ENCODE measurements at places on chromosomes 11 and 22.

DNA sequence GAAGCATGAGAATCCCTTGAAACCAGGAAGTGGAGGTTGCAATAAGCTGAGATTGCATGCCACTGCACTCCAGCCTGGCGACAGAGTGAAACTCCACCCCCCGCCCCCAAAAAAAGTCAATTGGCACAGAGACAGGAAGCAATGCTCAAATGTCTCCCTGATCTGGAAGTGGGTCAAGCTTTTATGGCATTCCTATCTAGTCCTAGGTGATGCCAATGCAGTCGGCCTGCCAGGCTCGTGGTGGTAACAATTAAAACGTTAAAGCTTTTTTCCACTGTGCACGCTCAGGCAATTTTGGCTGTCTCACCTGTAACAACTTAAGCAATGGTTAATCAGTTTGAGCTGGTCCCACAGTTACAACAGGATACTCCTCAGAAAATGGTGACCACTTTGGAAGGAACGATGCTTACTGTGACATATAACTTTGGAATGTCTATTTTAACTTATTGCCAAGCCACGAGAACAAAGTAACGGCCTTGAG, 18.9 kb upstream of the PISD start:
- no peak for DNase-seq
- no peak overlapping the region for H3K27ac ChIP-seq
- no peak overlapping the region for H3K4me3 ChIP-seq
- H3K36me3 ChIP-seq = peaks cover 34% of the 10 kb centered on the region

DNA sequence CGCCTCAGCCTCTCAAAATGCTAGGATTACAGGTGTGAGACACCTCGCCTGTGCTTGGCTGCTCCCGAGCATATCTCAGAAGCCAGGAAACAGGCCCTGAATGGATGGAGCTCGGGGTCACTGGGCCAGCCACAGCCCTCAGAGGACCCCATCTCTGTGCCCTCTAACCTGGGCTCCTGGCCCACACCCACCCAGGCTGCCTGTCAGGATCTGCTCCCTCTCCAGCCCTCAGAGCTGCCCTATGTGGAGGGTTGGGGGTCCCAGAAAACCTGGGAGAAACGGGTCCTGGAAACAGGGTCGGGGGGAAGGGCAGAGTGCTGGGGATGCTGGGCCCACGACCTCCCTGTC, 5.2 kb upstream of the CCDC188 start:
- peaks cover 10% of the 10 kb centered on the region for H3K4me1 ChIP-seq
- H3K36me3 ChIP-seq = no peaks in the 10 kb centered on the region
- H3K27ac ChIP-seq = no peak overlapping the region
- no peak overlapping the region for H3K4me3 ChIP-seq

DNA sequence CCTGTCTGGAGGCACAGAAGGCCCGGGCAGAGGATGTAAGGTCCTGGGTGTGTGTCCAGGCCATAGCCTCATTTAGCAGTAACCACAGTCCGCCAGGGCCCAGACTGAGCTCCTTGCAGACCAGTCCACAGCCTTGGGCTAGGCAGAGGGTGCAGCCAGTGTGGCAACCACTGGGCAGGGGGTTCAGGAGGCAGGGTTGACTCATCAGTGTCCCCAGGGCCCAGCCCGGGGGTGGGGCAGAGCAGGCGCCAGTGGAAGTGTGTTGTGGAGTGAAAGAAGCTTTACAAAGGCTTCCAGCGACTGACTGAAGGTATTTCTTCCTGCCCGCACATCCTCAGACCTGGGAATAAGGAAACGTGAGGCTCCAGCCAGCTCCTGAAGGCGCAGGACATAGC, 27.7 kb upstream of the WNT11 start:
- H3K27ac ChIP-seq = no peak overlapping the region
- no peak overlapping the region for H3K4me3 ChIP-seq
- H3K4me1 ChIP-seq = peaks cover 39% of the 10 kb centered on the region
- DNase-seq = no peak

DNA sequence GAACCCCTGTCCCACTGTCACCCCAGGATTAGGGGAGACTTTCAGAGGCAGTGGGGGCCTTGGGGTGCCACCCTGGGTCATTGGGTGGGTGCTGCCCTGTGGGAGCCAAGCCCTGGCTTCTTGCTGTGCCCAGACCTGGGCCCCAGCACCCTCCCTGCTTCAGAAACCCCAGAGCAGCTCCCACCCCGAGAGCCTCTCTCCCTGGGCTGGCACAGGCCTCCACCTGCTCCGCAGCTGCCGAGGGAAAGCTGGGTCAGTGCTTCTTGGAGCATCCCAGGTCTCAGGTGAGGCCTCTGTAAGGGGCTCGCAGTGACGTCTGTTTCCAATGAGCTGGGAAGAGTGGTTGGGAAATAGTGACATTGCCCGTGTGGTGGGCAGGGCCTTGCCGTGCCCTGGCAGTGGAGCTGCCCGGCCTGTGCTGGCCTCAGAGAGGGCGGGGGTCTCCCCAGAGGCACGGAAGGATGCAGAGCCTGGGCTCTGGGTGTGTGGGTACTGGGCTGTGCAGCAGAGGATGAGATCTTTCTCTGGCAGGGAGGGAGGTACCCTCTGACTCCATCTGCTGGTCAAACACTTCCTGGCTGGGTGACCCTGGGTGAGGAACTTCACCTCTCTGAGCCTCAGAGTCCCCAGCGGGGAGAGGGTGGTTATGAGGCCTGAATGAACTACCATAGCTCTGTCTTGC, 23.0 kb downstream of the C22orf23 start:
- H3K4me1 ChIP-seq = peaks cover 3% of the 10 kb centered on the region
- peaks cover 49% of the 10 kb centered on the region for H3K36me3 ChIP-seq
- no peak overlapping the region for H3K4me3 ChIP-seq
- peak; percentile 19 for DNase-seq
- no peaks in the 10 kb centered on the region for H3K27me3 ChIP-seq

DNA sequence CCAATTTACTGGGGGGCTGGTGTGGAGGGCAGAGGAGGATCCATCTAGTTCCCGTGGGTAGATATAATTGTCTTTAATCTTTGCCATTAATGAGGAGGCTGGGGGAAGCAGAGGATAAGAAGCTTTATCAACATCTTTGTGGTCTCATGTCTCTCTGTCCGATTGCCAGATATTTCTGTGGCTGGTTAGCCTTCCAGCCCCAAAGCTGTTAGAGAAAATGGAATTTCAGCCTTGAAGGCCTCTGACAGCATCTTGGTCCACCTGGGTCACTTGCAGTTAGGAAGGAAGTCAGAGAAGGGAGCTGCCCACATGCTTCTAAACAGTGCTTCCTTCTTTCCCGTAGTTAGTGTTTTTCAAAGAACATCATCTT, 56.9 kb downstream of the ABTB2 start:
- H3K27me3 ChIP-seq = peaks cover 19% of the 10 kb centered on the region
- H3K4me1 ChIP-seq = no peaks in the 10 kb centered on the region
- no peak for DNase-seq
- H3K4me3 ChIP-seq = no peak overlapping the region
- H3K36me3 ChIP-seq = no peaks in the 10 kb centered on the region
- H3K27ac ChIP-seq = no peak overlapping the region

- no peaks in the 10 kb centered on the region for H3K4me1 ChIP-seq
- no peak overlapping the region for H3K4me3 ChIP-seq
- no peak overlapping the region for H3K27ac ChIP-seq
- no peak for DNase-seq
- peaks cover 8% of the 10 kb centered on the region for H3K27me3 ChIP-seq
Measured at GRCh38 chr22:25014896-25015755, 62.6 kb downstream of the KIAA1671 start.

DNA sequence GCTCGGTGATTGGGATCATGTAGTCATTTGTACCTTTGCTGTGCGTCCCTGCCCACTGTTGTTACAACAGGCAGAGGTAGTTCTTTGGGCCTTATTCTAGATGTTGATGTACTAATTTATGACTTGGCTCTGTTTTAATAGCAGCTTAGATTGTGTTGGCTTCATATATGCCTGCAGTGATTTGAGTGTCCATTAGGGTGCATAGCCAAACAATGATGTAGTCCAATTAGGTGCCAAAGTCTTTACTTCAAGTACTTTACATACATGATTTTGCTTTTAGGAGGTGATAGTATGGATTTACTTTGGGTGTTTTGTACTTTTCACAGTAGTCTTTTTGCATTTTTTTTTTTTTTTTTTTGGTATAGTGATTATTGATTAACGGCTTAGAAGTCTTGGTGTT, 46.4 kb downstream of the PPP6R3 start:
- no peak overlapping the region for H3K27ac ChIP-seq
- no peaks in the 10 kb centered on the region for H3K27me3 ChIP-seq

- peak; percentile 56 for DNase-seq
- no peaks in the 10 kb centered on the region for H3K36me3 ChIP-seq
- H3K27me3 ChIP-seq = peaks cover 13% of the 10 kb centered on the region
- H3K27ac ChIP-seq = no peak overlapping the region
- H3K4me3 ChIP-seq = no peak overlapping the region
Measured at GRCh38 chr22:50276143-50276542, 6.0 kb upstream of the MAPK11 start.

DNA sequence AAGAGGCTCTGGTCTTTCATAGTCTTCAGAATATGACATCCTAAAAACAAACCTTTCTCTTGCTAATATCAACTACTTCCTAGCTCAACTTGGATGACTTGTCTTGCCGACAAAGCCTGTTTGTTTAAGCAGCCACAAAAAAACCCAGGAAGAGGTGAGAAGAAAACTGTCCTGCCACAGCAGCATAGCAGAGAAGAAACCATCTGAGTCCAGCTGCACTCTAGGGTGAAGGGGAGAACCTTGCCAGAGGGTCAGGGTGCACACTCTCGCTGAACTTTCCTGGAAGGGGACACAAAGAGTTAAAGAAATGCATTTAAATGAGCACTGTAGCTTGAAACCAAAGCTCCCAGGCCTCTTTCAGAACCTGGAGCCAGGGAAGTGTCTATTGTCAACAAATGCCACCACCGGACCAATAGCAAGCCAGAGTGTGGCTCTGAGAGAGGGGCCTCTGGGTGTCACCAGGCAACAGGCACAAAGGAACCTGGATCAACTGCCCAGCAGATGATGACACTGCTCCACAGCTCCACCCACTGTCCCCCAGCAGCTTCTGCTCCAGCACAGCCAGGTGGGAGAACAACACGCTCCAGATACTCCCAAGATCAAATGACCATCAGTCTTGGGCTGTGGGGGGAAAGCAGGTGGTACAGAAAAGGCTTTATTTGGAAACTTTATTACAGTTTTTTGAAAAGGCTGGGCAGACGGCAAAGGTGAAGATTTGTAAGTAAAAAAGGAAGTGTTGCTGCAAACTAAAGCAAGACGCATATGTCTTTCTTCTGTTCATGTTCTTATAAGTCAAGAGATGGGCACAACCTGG, 105.7 kb downstream of the RASSF10 start:
- peaks cover 2% of the 10 kb centered on the region for H3K27me3 ChIP-seq
- no peaks in the 10 kb centered on the region for H3K4me1 ChIP-seq
- DNase-seq = peak; percentile 8
- H3K36me3 ChIP-seq = no peaks in the 10 kb centered on the region
- no peak overlapping the region for H3K27ac ChIP-seq
- no peak overlapping the region for H3K4me3 ChIP-seq

GRCh38 chr11:27216270-27217149, 146.5 kb downstream of the CCDC34 start:
- no peak overlapping the region for H3K27ac ChIP-seq
- no peaks in the 10 kb centered on the region for H3K36me3 ChIP-seq
- H3K27me3 ChIP-seq = no peaks in the 10 kb centered on the region
- no peak overlapping the region for H3K4me3 ChIP-seq
- no peak for DNase-seq
- H3K4me1 ChIP-seq = no peaks in the 10 kb centered on the region

DNA sequence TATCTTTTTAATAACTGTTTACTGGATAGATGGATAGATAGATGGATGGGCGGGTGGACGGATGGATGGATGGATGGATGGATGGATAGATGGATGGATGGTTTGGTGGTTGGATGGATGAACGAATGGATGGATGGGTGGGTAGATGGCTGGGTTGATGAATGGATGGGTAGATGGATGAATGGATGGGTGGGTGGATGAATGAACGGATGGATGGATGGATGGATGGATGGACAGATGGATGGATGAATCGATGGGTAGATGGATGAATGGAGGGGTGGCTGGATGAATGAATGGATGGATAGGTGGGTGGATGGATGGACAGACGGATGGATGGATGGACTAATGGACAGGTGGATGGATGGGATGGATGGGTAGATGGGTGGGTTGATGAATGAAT, 13.8 kb upstream of the SLC22A12 start:
- H3K27ac ChIP-seq = no peak overlapping the region
- DNase-seq = no peak
- peaks cover 11% of the 10 kb centered on the region for H3K27me3 ChIP-seq
- H3K36me3 ChIP-seq = no peaks in the 10 kb centered on the region

DNA sequence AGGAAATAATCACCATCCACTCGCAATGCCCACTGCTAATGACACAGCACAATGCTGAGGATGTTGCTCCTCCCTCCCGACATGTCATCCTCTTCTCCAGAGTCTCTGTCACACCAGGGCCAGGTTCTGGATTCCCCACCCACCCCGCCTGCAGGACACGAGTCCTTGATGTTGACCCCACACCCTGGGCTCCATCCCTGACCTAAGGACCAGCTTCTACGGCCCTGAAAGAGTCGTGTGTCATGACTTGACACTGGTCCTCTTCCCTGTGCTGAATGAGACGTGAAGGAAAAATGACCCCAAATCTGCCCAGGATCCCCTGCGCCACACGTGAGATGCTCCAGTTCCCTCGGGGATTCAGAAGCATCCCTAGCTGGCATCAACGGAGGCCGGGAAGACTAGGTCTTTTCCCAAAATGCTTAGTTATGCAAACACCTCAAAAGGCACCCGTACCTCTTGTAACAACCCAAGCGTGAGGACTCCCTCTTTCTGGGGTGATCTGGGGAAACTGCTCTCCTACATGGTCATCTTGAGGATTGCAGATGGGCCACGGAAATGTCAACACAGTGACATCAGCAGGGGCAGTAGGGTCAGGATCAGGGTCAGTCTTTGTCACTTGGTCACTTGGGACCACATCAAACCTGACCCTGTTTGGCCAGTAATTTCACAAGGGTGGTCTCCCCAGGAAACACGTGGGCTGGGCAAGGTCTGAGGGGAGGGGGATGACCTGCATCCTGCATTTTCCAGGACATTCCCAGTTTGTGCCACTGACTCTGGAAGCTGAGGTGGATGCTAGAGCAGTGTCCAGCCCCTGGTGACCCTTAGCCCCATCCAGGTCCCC, 42.0 kb downstream of the IGLL5 start:
- peak overlapping the region; percentile 59 for H3K27ac ChIP-seq
- H3K27me3 ChIP-seq = no peaks in the 10 kb centered on the region
- H3K4me1 ChIP-seq = peaks cover 19% of the 10 kb centered on the region
- H3K36me3 ChIP-seq = no peaks in the 10 kb centered on the region
- no peak for DNase-seq
- no peak overlapping the region for H3K4me3 ChIP-seq

DNA sequence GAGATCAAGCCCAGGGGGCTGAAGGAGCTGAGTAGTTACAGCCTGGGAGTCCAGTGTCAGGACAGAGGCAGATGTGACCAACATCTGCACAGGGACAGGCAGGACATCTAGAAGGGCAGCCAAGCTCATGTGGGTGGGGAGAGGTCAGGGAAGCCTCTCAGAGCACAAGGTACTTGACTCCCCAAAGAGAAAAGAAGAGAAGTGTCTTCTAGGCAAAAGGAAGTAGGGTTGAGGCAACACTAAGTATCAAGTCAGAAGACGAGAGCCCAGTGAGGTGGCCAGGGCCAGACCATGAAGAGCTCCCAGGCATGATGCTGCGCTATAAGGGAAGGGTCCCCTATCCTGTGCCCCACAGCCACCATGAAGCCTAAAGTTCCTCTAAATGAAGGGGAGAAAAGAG, 21.5 kb downstream of the RPL27A start:
- H3K27ac ChIP-seq = no peak overlapping the region
- H3K27me3 ChIP-seq = no peaks in the 10 kb centered on the region
- no peak for DNase-seq
- H3K36me3 ChIP-seq = no peaks in the 10 kb centered on the region

- no peaks in the 10 kb centered on the region for H3K4me1 ChIP-seq
- no peaks in the 10 kb centered on the region for H3K27me3 ChIP-seq
- DNase-seq = no peak
- peaks cover 16% of the 10 kb centered on the region for H3K36me3 ChIP-seq
Measured at GRCh38 chr11:68370211-68371111, 58.1 kb downstream of the LRP5 start.
